HFFc6 (cell line): ENCODE measurements at places on chromosomes 4 and X. TPM values are rescaled to one million over a fixed set of nuclear protein-coding genes. Genes with fewer than 3 reads are reported as not detected.

Gene TBC1D14
- total RNA-seq, result 25.9 to 28.3 TPM (median 27.6 TPM) in 3 replicates

Gene FMR1NB
- not detected in 3 replicates for total RNA-seq

Gene SLC25A4
- 10.4 to 17.7 TPM (median 17.5 TPM) in 3 replicates for total RNA-seq

Gene MAGEA3
- total RNA-seq, result 0.53 TPM in 1 of 3 replicates, not detected in the others

Gene SPANXD
- 2.7 TPM in 1 of 3 replicates, not detected in the others for total RNA-seq

DNA sequence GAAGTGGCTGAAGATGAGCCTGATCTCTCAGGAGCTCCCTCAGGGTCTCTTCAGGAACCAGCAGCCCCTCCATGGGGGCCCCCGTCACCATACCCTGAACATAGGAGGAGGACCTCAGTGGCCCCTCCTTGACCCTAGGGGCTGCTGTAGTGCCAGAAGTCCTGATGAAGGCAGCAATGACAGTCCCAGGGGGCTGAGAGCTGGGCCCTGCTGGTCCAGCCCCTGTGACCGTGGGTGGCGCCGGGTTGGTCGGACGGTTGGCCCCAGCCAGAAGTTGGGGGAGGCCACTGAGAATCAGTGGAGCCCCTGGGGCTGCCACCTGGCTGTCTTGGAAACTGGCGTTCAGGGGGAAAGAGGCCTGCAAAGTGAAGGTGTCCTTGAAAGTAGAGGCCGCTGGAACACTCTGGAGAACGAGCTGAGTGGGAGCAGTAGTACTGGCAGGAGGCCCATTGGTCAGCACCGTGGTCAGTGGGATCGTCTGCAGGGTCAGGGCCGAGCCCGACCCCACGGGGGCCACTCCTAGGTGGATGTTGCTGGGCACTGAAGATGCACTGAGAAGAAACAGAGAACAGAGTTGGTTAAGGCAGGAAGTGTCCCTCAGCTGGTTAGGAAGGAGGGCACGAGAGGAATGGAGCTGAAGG lies 43.2 kb downstream of the ELF4 start:
- no peak for DNase-seq

DNA sequence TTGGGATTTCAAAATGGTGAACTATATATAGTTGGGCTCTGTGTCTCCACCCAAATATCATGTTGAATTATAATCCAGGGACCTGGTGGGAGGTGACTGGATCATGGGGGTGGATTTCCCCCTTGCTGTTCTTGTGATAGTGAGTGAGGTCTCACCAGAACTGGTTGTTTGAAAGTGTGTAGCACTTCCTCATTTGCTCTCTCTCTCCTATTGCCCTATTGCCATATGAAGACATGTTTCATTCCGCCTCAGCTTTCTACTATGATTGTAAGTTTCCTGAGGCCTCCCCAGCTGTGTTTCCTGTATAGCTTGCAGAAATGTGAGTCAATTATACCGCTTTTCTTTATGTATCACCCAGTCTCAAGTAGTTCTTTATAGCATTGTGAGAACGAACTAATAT lies 545.6 kb downstream of the TRAM1L1 start:
- no peak for DNase-seq

DNA sequence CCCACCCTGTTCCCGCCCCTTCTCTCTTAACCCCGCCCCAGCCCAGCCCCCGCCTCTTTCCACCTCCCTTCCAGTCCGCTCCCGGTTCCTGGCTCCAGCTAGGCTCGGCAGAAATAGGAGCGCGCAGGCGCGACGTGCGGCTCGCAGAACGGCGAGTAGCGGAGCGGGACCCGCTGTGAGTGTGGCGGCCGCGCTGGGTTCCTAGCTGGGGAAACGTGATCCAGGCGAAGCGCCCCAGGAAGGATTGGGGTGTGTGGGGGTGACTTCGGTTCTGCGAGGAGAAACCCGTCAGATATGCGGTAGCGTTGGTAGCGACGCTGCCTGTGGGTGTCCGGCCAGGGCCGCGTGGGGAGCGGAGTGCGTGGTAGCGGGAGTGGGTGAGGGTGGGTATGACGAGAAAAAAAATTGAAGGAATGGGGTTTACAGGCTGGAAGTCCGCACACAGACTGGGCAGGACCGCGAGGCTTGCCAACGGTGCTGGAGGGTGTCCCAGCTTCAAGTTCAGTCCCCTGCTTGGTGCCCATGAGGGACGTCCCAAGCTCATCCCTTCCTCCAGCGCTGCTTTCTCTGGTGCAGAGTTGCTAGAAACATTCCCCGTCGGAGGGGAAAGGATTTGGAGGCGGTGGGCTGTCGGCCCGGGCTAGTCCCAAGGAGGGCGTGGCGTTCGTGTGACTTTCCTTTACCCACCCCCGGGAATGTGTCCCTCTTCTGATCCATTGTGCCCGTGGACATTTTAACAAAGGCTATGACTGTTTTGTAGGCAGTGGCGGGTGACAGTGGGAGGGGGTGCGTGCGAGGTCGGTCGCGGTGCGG lies at the start of gene PRRG1:
PRRG1 (plus strand) TSS at position 144 of the 813 bp plus-strand sequence. CDS start 56,886 bp downstream, outside the sequence.
- DNase-seq, result peak; percentile 73

GRCh38 chr4:139668036-139668435 lies 2.4 kb downstream of the MGST2 start:
- DNase-seq, result no peak

- DNase-seq, result no peak
These were observed 1.1 kb downstream of the UBE2D3 start for GRCh38 chr4:102826105-102826889.

DNA sequence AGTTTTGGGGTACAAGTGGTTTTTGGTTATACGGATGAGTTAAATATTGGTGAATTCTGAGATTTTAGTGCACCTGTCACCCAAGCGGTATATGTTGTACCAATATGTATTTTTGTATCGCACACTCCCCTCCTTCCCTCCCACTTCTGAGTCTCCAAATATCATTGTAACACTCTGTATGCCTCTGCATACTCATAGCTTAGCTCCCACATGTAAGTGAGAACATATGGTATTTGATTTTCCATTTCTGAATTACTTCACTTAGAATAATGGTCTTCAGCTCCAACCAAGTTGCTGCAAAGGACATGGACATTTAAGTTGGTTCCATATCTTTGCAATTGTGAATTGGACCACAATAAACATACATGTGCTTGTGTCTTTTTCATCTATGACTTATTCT lies 103.0 kb upstream of the ADAMTS3 start:
- DNase-seq, result no peak

GRCh38 chrX:77597090-77597489 lies 149.9 kb downstream of the FGF16 start:
- peak; percentile 17 for DNase-seq

GRCh38 chr4:168712316-168712890 lies 215.6 kb downstream of the PALLD start:
- no peak for DNase-seq

GRCh38 chrX:20181598-20182329 lies 40.1 kb upstream of the EIF1AX start:
- no peak for DNase-seq

GRCh38 chr4:76703676-76704075 lies 194.3 kb downstream of the SOWAHB start:
- DNase-seq, result no peak

DNA sequence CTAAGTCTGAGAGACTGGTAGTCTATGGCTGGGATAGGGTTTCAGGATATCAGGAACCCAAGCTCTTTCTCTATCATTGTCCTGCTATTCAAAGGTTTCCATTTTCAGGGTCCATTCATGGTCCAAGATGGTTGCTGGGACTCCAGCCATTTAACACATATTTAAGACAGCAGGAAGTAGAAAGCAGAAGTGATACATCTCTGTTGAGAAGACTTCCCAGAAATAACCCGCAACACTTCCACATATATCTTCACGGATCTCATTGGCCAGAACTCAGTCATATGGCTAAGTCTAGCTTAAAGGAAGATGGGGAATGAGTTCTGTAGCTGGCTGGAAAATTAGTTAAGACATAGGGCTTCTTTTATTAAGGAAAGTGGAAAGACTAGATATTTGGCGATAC lies 23.8 kb downstream of the CTSO start:
- no peak for DNase-seq

- no peak for DNase-seq
These were observed 97.2 kb upstream of the ACSL4 start for GRCh38 chrX:109830157-109830703.

DNA sequence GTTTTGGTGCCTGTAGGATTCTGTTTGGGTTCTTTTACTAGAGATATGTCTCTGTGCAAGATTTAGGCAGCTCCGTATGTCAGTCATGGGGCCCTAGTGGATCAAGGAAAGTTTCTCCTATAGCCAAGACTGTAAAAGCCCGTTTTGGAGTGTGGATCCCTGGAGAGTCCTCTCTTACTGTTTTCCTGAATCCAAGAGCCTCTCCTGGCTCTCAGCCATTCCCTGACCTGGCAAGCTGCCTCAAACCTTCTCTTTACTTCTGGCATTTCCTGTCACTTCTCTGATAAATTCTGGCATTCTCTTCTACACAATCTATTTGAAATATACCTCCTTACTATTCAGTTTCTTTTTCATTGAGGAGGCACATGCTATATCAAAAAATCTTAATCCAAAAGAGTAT lies 41.4 kb downstream of the DCAF12L2 start:
- no peak for DNase-seq
